NCI-H1930 (cell line): ENCODE measurements at places on chromosomes 1 and 21.

DNA sequence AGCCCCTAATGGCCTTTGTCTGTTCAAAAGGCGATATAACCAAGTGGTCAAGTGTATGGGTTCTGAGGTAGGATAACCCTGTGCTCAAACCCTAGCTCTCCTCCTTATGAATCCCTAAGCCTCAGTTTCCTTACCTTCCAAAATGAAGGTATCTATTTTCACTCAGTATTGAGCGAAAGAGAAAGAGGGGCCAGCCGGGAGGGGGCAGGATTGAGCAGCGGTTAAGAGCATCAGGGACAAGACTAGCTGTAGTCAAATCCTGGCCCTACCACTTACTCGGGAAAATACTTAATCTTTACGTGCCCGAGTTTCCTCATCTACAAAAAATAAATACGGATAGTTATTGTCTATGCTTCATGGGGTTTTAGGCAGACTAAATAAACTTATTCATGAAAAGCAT is 25.7 kb downstream of the LY9 start:
- no peak for DNase-seq

DNA sequence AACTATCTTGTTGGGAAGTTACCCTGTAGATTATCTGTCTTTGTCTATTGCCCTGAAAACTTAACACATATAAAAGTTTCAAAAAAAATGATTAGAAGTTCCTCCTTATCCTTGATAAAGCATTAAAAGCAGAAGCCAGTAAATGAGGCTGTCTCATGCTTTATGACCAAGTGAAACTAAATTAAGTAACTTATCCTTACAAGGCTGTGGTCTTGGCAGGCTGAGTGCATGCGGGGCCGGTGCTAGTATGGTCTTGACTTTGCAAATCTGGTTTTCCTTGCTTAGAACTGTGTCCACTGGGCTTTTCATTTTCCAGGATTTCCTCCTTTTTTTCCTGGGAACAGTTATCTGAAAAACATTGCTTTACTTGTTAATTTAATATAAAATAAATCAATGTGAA is 43.1 kb downstream of the PCNX2 start:
- DNase-seq = no peak

DNA sequence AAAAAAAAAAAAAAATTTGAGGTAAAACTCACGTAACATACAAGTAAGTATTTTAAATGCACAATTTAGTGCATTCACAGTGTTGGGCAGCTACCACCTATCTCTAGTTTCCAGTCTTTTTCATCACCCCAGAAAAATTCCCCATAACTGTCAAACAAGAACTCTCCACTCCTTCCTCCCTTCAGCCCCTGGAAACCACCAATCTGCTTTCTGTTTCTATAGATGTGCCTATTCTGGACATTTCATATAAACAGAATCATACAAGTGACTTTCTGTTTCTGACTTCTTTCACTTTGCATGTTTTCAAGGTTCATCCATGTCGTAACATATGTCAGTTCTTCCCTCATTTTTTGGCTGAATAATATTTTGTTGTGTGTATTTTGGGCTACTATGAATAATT is 24.9 kb upstream of the ETS2 start:
- DNase-seq = no peak

- no peak for DNase-seq
These were observed 4.3 kb downstream of the RNF19B start for GRCh38 chr1:32960342-32960741.

DNA sequence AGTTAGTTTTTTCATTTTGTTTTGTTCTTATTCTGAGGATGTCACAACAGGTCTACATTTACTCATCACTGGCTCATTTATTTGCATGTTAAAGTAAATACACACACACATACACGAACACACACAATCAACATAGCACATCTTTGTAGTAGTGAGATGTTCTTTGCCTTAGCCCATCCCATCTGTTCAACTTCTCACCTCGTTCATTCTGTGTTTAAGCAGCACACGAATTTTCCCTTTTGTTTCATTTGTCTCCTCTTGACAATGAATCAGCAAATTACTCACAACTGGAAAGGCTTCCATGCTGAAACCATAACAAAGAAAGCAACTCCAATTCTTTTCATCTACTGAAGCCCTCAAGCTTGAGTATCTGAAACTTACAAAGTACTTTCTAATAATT is 133.3 kb upstream of the CHRM3 start:
- no peak for DNase-seq

- no peak for DNase-seq
These were observed 20.4 kb upstream of the KIF14 start for GRCh38 chr1:200640963-200641401.

- DNase-seq = no peak
These were observed 10.2 kb downstream of the COL6A1 start for GRCh38 chr21:45991606-45992300.

DNA sequence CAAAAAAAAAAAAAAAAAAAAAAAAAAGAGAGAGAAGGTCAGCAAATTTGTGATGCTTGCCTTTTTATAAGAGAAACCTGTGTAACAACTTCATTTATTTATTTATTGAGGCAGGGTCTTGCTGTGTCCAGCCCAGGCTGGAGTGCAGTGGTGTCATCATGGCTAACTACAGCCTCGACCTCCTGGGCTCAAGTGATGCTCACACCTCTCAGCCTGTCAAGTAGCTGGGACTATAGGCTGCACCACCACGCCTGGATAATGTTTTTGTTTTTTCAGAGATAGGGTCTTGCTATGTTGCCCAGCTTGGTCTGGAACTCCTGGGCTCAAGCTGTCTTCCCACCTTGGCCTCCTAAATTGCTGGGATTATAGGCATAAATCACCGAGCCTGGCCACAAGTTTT is 42.4 kb downstream of the DHCR24 start:
- DNase-seq = no peak

DNA sequence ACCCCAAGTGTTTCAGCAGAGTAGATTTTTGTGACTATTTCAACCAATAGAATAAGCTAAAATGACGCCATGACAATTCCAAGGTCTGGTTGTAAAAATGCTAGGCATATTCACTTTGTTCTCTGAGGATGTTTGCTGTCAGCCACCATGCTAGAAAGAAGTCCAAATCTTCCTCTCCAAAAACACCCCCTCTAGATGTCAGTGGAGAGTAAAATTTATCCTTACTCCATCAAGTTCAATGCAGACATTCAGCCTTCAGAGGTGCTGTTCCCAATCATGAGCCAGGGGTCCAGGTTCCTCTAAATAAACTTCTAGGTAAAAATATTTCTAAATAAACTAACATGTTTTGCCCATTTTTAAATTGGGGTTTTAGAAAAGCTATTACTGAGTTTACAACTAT is 395.4 kb upstream of the ADAMTS5 start:
- DNase-seq = no peak

DNA sequence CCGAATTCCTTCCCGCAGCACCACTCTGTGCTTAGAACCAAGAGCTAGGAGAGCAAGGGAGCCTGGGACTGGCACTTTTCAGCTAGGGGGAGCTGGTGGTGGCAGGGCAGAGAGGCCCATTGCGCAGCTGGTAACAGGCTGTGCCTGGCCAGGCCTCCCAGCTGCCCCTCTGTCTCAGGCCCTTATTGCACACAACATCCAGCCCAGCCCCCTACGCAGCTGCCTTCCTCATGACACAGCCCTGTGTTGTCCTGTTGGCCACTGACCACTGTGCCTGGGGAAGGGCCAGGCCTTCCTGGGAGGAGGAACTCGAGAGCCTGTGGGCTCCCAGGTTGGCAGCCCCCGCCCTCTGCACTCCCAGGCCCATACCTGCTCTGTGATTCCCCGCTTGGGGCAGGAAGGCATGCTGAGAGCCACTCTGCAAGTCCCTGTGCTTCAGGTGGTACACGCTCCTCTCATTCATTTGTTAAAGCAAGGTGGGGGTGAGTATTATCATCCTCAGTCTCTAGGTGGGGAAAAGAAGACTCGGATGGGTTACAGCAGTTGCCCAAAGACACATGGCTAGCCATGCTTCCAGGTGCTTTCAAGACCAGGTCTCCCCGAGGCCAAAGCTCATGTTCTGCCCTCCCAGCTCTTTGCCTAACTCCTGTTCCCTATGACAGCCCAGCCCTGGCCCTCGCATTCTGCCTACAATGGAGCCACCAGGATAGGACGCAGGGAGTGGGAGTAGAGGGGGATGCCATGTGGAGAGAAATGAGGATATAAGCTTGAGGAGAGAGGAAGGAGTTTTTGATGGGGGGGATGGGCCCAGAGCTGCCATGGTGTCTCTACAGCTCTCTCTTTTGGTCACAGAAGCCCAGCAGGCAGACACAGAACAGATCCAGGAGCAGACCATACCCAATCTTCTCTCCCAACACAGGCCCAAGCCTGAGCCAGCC is 81.8 kb downstream of the TMEM53 start:
- DNase-seq = no peak

GRCh38 chr1:20558191-20558590 is 5.8 kb downstream of the FAM43B start:
- DNase-seq = no peak

GRCh38 chr21:41283211-41283818 is 33.3 kb upstream of the FAM3B start:
- peak; percentile 22 for DNase-seq

GRCh38 chr1:228276901-228277490 is 69.2 kb downstream of the OBSCN start:
- DNase-seq = no peak

- DNase-seq = no peak
These were observed 2.2 kb upstream of the HFM1 start for GRCh38 chr1:91406773-91407389.

GRCh38 chr21:15159382-15160020 is 94.7 kb upstream of the NRIP1 start:
- DNase-seq = no peak

DNA sequence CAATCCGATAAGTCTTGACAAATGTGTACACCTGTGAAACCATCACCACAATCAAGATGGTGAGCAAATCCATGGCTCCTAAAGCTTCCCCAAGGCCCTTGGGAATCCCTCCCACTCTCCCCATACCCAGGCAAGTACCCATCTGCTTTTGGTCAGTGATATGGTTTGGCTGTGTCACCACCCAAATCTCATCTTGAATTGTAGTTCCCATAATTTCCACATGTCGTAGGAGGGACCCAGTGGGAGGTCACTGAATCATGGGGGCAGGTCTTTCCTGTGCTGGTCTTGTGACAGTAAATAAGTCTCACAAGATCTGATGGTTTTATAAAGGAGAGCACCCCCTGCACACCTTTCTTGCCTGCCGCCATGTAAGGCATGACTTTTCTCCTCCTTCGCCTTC is 14.6 kb upstream of the GUCA2B start:
- DNase-seq = no peak

DNA sequence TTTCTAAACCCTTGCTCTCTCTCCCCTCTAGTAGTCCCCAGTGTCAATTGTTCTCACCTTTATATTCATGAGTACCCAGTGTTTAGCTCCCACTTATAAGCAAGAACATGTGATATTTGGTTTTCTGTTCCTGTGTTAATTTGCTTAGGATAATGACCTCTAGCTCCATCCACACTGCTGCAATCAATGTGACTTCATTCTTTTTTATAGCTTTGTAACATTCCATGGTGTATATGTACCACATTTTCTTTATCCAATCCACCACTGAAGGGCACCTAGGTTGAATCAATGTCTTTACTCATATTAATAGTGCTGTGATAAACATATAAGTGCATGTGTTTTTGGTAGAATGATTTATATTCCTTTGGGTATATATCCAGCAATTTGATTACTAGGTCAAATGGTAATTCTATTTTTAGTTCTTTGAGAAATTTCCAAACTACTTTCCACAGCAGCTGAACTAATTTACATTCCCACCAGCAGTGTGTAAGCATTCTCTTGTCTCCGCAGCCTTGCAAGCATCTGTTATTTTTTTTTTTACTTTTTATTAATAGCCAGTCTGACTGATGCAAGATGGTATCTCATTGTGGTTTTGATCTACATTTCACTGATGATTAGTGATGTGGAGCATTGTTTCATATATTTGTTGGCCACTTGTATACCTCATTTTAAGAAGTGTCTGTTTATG is 277.8 kb downstream of the LTN1 start:
- DNase-seq = no peak

DNA sequence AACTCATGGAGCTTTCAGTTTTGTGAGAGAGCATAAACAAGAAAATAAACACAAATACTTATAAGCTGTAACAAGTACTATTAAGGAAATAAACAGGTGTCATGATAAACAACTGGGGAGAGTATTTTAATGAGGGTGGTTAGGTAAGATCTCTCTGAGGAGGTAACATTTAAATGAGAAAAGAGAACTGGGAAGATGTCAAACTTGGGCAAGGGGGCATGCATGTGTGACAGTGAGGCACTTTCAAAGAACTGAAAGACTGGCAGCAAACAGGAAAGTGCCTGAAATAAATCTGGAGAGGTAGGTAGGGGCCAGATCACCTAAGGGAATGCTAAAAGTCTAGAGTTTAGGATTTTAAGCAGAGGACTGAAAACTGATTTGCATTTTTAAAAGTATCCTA is 37.8 kb downstream of the NSL1 start:
- DNase-seq = no peak

GRCh38 chr1:205824180-205824579 is 11.2 kb upstream of the SLC41A1 start:
- no peak for DNase-seq
